Stimulated activated CD4-positive, alpha-beta T cell treated with anti-CD3 and anti-CD28 coated beads, TNF-alpha, amount 100 ng/mL, for 1 hour (primary cell): ENCODE measurements at places on chromosomes 7 and 10.

DNA sequence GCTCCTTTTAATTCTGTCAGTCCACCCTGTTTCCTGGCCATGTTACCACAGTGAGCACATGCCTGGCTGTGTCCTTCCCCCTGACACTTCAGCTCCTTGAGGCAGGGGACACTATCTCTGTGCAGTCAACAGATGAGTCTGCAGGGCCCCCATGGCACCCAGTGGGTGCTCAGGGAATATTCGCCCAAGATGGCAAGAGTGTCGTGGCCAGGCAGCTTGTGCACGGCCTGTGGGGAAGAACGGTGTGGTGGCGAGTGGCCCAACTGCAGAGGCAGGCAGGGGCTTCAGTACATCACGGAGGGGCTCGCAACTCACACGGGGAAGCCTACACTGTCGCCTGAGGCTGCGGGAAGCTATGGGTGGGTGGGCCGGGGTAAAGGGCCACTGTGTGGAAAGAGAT, 91.1 kb downstream of the TRRAP start:
- DNase-seq: no peak

GRCh38 chr7:128939861-128940410, 2.2 kb downstream of the IRF5 start:
- no peak for DNase-seq

GRCh38 chr7:128827248-128827958, 2.8 kb upstream of the FLNC start:
- DNase-seq: no peak

DNA sequence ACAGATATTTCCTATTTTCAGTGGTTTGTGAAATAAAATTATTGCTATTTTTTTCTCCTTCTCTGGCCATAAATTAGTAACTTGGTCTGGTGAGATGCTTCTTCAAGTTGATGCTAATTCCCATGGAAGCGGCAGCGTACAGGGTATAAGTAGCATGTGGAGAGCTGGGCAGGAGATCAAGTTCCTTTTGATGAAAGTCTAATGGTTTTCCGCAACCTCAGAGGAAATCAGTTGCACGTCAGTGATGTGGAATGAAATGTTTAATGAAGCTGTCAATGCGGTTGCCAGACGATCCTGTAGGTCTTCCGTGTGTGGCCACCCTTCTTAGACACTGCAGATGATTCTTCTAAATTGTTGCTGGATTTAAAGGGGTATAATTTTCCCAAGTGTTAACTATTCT, 236.4 kb upstream of the GRM3 start:
- no peak for DNase-seq

GRCh38 chr10:42970451-42971250, 106.2 kb upstream of the RET start:
- DNase-seq: no peak

- no peak for DNase-seq
Observed at GRCh38 chr7:36497775-36498174, 108.1 kb downstream of the ANLN start.

DNA sequence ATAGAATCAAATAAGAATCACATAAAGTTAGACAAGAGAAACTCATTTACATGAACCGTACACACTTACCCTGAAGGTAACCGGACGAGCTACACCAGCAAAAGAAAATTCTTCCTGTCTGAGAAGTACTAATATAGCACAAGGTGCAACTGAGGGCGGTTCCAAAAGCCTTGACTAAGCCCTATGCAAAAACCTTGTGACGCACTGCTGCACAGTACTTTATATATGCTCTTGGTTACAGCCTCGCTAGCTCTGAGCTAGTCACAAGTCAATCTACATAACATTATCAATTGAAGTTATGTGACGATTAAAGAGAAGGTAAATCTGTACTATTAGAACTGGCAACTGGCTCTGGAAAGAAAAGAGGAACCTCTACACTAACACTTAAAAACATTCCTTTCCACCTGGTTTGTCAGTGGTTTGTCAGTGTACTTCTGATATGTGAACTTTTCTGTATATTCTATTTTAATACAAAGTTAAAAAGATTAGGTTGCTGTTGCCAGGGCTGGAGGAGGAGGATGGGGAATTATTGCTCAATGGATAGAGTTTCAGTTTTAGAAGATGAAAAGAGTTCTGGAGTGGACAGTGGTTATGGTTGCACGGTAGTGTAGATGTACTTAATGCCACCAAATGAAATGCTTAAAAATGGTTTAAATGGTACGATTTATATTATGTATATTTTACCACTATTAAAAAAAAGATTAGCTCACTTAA, 21.6 kb downstream of the NT5C3A start:
- DNase-seq: no peak

DNA sequence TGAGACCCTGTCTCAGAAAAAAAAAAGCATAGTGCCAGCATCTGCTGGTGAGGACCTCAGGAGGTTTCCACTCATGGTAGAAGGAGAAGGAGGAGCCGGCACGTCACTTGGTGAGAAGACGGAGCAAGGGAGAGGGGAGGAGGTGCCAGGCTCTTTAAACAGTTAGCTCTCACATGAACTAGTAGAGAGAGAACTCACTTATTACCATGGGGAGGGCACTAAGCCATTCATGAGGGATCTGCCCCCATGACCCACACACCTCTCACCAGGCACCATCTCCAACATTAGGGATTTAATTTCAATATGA, 62.9 kb upstream of the VKORC1L1 start:
- DNase-seq: no peak

GRCh38 chr7:18241543-18242231, 214.0 kb upstream of the PRPS1L1 start:
- no peak for DNase-seq

- DNase-seq: no peak
Observed at GRCh38 chr7:35319606-35320005, 65.7 kb upstream of the TBX20 start.

- DNase-seq: no peak
Observed at GRCh38 chr10:62795762-62796161, 8.8 kb upstream of the ADO start.

- no peak for DNase-seq
Observed at GRCh38 chr7:116443646-116444045, 55.9 kb upstream of the CAV2 start.

GRCh38 chr7:40694026-40694809, 559.4 kb downstream of the SUGCT start:
- no peak for DNase-seq

DNA sequence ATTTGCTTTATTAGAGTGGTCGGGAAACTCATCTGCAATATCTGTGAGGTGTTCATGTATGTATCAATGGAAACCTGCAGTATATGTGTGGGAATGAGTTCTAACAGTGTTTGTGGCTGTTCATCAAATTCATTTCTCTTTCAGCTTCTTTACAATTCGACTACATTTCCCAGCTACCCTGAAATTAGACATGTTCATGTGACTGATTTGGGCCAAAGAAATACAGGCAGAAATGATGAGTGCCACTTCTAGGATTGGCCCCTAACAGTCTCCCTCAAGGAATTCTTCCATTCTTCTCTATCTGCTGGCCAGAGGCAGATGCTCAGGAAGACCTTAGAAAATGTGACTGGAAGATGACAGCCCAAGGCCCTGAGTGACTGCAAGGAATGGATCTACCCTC, 114.8 kb upstream of the WAC start:
- no peak for DNase-seq

DNA sequence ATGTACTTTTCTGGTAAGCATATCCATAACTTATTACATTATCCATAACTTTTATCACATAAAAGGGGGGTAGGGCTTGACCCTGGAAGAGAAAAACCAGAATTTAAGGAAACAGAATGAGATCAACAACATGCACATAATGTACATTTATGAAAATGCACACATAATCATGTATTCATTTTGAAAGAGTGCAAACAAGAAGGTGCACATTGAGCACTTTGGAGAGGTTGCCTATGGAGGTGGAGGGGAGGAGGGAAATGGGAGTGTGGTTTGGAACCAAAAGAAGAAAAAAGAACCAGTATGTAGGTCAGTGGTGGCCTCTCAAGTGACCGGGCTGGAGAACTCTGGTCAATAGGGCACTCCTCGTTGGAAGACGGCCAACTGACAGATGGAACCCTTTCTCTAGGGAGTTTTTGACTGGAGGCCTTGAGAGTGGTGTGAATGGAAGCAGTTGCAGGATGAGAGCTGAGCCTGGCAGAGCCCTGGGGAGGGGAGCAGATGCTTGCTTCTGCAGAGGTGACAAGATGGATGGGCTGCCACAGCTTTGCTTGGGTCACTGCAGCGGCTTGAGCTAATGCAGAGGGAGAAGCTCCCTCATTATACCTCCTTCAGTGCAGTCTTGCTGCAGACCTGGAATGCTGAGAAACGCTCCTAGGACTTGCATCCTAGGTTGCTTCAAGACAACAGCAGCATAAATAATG, 192.7 kb downstream of the SEC23IP start:
- DNase-seq: no peak

- no peak for DNase-seq
Observed at GRCh38 chr7:5634107-5634950, 147.1 kb downstream of the RNF216 start.

DNA sequence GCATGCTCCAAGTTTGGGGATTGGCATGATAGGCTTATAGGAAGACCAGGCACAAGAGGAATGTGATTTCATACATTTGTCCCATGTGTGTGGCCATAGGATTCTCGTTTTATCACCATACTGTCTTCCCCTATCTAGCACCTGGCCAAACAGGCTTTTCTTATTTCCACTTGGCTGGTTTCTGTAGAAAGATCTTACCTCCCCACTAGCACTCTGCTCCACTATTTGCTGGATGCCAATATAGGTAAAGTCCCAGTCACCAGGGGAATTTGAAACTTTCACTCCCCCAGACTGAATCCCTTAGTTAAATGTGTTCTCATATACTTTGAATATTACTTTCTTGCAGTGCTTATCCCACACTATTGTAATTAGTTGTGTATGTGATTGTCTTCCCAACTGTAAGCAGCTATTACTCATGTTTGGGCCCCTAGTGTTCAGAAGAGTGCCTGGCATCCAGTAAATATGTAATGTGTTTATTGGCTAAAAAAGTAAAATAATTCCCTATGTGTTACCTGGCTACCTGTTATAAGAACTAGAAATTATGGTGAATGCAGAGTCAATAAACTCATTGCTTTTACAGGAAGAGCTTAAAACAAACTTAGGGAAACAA, 109.0 kb downstream of the LRMDA start:
- no peak for DNase-seq

- no peak for DNase-seq
Observed at GRCh38 chr7:82678716-82679115, 235.1 kb upstream of the CACNA2D1 start.

- DNase-seq: no peak
Observed at GRCh38 chr7:89238156-89238555, 442.6 kb upstream of the TEX47 start.

DNA sequence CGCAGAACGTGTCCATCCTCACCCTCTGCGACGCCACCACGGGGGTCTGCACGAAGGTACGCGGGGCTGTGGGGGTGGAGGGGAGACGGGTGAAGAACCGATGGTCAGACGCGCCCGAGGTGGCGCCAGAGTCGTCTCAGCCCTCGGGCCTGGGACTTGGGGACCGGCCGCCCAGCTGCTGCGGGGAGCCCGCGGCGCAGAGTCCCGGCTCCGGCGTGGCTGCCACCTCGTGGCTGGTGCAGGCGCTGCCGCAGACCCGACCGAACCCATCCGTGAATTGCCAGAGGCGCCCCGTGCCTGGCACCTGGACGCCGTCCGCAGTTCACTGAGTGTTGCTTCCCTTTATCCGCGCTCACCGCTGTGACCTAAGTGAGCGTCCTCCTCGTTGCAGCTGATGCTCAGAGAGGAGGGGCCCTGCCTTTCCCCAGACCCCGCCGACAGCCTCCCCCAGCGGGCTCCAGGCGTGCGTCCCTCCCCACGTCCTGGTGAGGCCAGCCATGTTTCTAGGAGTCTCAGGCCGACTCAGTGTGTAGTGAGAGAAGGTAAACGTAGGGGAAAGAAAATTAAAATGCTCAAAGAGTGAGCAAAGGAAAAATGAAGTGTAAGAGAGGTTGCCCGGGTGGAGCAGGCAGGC, 208.7 kb downstream of the PAXIP1 start:
- DNase-seq: no peak

DNA sequence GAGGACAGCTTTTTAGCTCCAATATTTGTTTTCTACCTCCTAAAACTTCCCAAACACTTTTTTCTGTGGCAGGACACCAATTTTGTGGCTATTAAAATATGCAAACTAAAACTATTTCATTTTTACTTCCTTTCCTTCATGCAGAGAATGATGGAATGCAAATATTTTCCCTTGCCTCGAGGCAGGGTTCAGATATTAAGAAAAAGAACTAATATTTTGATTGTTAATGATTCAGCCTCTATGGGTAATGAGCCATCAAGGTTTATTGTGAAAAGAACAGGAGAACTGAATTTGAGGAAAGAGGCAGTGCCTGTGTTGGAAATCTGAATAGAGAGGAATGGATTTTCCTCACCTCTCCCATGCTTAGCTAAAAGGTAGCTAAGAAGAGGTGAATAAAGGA, 43.1 kb upstream of the CASD1 start:
- no peak for DNase-seq

GRCh38 chr10:95334805-95335144, 44.0 kb upstream of the PDLIM1 start:
- DNase-seq: no peak

GRCh38 chr7:42902331-42902730, 9.5 kb downstream of the C7orf25 start:
- no peak for DNase-seq

DNA sequence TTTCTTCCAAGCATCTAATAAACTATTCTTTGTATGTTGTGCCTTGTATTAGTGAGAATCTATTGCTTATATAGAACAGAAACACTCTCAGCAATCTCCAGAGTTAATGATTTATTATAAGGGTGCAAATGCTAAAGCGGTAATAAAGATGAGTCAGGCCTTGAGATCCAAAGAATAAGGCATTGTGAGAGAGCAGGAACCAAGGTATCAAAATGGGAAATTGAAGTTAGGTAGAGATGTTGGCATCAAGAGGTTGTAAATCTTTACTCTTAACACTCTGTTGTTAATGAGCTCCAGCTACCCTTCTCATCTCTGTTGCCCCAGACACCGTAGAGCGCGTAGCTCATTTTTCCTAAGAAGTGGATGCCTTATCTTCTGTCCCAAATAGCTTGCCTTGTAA, 375.2 kb downstream of the ARL4A start:
- no peak for DNase-seq

DNA sequence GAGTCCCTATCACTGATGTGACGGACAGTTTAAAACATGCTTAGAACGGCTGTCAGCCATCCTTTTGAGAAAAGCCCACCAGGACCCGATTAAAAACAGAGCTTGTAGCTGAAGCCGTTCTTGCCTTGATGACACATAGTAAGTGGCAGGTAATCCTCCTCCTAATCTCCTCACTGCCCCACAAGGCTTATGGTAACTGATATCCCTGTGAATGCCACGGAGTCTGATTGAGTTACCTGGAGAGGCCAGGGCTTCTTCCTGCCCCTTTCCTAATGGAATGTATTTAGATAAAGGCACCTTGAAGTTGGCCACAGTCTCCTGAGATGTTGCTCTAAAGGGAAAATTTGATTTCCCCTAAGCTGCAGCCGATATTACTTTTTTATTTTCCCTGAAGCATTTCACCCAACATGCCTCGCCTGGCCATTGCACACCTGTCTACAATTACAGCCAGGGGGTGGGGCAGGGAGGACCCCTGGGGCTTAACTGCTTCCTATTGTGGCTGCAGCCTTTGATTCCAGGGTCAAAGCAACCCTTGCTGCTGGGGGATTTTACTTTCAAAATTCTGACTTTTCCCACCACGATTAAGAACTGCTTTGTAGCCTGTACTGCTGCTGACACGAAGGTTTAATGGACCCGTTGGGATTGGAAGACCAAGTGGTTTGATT, 169.0 kb upstream of the GPR26 start:
- DNase-seq: no peak
